ENCODE measurements at places on chromosomes 1 and 21. TPM values are rescaled to one million over a fixed set of nuclear protein-coding genes. Genes with fewer than 3 reads are reported as not detected.

GRCh38 chr1:151972542-151973248 lies 21.0 kb downstream of the S100A10 start:
- peak; percentile 79 for DNase-seq

Gene CHI3L1
- polyA plus RNA-seq, result 7.4 TPM

DNA sequence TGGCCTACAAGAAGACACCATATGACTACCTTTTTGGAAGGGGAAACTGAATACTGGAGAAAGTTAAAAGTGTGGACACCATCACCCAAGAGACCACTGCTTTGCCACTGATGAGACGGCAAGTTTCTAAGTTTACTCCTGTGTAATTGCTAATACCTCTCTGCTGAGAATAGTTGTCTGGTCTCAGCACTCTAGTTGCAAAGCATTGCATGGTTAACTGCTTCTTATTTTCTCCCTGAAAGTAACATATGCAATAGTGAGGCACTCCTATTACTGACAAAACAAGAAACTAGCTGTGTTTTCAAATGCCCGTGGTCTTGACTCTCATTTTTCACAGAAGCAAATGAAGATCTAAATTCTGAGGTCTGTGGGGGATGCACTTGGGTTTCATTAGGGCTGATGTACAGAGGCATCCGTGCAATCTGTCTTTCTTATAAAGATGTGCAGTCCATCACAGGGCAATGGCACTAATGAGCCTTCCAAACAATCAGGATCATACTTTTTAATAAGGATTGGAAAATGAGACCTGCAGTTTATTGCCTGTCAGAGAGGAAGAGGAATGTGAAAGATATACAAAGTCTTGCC lies 62.9 kb downstream of the IFI44 start:
- DNase-seq, result no peak

DNA sequence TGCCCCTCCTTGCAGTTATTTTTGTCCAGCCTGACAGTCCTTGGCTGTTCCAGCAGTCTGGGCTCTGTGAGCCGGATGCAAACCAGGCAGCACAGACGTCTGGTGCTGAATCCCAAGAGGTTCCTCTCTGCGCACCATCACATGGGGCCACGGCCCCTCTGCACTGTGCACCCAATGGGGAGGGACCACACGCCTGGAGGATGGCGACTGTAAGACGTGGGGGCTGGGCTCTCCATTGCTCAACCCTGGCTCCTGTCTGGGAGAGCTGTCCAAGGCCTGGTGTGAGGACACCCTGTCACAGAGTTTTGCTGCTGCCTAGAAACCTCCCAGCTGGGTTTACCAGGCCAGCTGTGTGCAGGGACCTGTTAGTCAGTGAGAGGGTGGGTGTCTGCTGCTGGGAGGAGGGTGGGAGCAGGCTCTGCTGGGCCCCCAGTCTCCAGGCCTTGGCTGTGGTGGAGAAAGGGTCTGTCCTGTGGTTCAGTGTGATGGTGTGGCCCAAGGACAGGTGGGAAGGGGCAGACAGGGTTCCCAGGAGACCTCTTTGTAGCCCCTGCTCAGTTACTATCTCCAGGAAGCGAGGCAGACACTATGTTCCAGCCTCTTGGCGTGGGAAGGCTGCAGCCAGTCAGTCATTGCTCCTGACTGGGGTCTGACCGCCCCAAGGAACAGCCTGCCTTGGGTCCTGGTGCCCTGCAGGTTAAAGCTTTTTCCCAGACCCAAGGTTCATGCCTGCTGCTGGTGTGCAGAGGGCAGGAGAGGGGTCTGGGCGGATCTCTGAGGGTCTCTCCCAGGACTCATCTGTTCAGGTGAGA lies 13.8 kb downstream of the HEYL start:
- peak; percentile 57 for DNase-seq

DNA sequence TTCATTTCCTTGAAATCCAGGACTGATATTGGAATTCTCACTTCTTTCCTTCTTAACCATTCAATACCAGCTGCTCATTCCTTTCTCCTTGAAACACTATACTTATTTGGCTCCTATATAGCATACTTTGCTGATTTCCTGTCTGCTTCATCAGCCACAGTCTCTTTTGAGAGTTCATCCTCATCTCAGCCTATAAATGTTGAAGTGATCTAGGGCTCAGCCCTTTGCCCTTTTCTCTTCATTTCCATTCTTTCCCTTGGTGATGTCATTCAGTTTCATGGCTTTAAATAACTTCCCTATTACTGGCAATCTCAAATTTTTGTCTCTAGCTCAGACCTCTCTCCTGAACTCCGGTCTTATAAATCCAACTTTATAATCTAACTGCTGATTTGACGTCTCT lies 24.1 kb upstream of the RABGAP1L start:
- DNase-seq, result no peak

Gene C8A
- polyA plus RNA-seq, result not detected

GRCh38 chr1:78913950-78914349 lies 92.6 kb downstream of the ADGRL4 start:
- DNase-seq, result no peak

DNA sequence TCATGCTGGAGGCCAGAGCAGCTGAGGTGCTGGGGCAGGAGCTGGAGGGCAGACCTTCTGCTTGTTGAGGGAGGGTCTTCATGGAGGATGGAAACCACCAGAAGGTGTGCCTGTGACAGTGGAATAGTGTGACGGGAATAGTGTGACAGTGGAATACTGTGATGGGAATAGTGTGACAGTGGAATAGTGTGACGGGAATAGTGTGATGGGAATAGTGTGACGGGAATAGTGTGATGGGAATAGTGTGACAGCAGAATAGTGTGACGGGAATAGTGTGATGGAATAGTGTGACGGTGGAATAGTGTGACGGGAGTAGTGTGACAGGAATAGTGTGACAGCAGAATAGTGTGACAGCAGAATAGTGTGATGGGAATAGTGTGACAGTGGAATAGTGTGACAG lies 325.1 kb downstream of the HHAT start:
- no peak for DNase-seq

Gene PUSL1
- polyA plus RNA-seq, result 6.9 TPM

Gene SPATC1L
- 9.0 TPM for polyA plus RNA-seq

DNA sequence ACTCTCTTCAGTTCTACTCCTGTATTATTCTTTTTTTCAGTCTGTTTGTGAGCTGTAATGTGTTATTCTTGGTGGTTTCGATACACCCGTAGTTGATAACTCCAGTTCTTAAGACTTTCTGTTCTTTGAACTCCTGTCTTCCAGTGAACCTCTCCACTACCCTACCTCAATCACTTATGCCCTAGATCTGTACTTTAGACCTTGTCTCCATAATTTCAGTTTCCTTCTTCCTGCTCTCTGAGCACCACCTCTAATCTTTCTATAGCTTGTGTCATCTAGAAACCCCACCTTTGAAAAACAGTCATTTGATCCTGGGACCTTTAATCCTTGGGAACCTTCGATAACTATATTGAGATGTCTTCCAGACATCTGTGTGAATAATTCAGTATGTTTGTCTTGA lies 159.3 kb downstream of the PIK3R3 start:
- no peak for DNase-seq

Measured in left kidney (tissue), 8 donors.